ENCODE measurements at places on chromosomes 1 and 21.

DNA sequence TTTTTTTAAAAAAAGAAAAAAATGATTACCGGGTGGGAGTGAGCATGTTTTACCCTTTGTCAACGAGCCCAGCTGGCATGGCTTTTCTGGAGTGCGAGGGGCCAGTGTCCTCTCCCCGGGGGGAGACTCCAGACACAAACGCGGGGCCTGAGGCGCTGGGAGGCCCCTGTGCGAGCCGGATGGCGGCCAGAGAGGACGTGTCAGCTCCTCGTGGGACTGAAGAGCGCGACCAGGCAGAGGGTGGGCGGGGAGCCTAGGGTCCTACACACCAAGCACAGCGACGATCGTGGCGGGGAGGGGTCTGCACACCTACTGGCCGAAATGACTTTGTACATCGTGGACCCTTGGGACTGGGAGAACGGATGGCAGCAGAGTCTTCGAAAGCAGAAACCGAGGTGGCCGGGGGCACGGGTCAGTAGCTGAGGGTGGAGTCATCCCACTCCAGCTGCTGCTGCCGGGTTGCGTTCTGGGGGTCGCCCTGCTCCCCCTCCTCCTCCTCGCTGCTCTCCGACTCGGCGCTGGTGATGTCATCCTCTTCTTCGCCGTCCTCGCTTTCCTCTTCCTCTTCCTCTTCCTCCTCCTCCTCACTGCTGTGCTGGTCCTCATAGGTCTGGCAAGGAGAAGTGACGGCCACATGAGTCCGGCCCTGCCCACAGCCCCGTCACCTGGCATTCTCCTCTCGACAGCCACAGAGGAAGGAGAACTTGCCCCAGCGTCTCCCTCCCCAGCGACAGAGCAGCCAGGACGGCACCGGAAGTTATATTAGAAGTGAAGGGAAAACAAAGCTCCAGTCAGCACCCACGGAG is 78.8 kb downstream of the PIK3CD start:
- DNase-seq: no peak

DNA sequence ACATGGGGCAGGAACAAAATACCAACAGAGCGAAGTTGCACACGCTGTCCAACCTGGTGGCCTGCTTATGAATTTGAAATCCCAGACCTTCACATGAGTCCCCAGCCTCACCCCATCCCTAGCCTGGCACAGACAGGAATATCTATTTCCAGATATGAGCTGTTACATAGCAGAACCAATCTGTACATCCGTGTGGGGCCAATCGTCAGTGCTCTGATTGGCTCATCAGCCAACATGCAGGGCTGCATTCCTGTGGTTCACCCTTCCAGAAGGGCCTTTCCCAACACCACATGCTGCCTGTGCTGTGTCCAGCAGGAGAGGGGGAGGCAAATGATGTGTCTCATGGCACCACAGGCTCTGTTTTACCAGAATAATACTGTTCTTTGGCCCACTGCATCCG is 31.3 kb downstream of the CCN1 start:
- DNase-seq: no peak

GRCh38 chr1:58727364-58727763 is 27.5 kb upstream of the MYSM1 start:
- DNase-seq: no peak

DNA sequence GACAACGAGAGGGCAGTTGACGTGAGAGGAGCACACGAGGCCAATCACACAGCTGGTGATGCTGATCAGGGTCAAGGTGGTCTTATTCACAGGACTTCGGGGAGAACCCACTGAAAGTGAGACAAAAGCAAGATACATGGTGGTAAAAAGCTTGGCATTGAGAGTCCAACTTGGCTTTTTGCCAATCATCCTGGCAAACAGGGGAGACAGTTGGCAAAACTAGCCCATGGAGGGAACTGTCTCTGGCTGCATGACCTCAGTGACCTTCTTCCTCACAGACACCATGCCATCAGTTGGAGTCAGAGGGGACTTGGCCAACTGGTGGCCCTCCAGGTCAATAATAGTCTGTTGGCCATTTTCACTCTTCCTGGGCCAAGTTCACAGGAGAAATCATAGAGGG is 139.9 kb downstream of the ASTN1 start:
- DNase-seq: no peak

DNA sequence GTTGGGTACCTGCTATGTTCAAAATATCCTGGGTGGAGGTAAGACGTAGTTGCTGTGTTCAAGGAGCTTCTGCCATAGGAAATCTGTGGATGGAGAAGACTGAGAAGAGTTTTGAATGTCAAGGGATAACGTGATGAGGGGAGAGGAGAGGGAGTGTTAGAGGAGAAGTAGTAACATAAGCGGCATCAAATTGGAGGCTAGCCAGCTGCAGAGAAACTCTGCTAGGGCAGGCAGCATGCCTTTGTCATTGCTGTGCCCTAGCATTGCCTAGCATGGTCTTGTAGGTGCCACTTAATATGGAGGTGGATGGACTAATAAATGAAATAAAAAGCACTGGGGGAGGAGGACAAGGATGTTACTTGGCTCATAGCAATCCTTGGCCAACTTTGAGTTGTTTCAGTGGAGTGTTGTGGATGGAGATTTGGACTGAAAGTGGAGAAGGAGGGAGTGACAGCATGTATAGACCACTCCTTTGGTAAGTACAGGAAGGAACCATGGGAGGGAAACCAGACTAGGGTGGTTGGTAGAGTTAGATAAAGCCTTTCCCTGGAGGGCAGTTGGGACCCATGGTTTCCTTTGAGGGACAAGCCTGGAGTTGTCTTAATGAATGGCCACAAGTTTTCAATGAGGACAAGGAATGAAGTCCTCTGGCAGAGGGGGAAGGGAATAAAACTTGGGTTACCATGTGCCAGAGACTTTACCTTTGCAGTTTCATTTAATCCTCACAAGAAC is 6.3 kb downstream of the VANGL1 start:
- DNase-seq: no peak

- no peak for DNase-seq
These were observed 249.2 kb upstream of the TPTE start for GRCh38 chr21:10272216-10272615.

DNA sequence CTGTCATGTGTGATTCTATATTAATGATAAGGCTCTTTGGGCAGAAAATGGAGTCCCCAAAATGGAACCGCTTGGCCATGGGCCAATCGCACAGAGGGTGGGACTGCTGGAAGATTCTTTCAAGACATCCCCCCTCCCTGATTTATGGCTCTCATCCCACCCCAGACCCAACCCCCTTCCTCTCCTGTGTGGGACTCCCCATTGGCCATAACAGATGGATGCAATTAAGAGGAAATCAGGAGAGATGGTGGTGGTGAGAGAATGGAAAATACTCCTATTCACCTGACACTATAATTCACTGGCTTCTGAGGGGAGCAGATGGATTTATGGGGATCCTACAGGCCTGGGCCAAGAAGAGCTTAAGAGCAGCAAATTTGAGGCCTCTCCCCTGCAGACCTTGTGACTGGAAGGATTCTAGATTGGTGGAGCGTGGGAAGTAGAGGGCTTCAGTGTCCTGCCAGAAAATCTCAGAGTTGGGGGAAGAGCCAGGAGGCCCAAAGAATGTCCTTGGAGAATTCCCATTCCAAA is 1.7 kb downstream of the IGFN1 start:
- DNase-seq: no peak

- peak; percentile 91 for DNase-seq
These were observed 351.0 kb upstream of the B3GALT2 start for GRCh38 chr1:193537266-193538002.

DNA sequence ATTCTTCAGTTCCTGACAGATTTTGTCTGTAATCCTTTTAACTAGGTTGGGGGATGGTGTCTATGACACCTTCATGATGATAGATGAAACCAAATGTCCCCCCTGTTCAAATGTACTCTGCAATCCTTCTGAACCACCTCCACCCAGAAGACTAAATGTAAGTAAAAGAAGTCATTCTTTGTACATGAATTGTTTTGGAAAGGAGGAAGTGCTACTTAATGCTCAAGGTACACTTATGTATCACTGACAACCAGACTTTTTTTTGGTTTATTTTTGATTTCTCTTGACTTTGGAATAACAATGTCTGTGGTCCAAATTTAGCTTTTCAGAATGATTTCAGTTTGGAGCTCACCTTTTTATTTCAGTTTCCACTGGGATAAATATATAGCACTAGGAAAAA is 2.3 kb downstream of the DYRK3 start:
- no peak for DNase-seq

DNA sequence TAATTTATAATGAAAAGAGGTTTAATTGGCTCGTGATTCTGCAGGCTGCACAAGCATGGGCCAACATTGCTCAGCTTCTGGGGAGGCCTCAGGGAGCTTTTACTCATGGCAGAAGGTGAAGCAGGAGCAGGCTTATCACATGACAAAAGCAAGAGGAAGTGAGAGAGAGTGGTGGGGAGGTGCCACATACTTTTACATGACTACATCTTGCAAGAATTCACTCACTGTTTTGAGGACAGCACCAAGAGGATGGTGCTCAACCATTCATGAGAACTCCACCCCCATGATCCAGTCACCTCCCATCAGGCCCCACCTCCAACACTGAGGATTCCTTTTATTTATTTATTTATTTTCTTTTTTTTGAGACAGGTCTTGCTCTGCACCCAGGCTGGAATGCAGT is 5.5 kb upstream of the PLEKHM2 start:
- DNase-seq: peak; percentile 37

DNA sequence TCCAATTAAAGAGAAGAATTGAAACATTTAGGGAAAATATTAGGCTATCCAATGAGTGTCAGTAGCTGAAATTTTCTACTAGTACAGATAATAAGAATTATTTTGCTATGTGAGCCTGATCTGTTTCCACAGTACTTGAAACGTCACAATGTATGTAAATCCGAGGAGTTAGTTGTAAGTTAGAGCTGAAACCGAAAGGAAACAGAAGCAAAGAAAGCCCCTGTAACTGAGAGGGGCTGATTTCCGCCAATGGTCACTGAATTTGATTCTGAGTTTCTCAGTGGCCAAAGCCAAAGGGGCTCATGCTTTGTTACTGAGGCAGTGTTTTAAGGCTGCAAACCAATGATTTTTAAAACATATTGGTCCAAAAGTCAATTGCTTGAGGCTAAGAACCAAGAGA is 168.3 kb upstream of the DUSP10 start:
- DNase-seq: no peak

DNA sequence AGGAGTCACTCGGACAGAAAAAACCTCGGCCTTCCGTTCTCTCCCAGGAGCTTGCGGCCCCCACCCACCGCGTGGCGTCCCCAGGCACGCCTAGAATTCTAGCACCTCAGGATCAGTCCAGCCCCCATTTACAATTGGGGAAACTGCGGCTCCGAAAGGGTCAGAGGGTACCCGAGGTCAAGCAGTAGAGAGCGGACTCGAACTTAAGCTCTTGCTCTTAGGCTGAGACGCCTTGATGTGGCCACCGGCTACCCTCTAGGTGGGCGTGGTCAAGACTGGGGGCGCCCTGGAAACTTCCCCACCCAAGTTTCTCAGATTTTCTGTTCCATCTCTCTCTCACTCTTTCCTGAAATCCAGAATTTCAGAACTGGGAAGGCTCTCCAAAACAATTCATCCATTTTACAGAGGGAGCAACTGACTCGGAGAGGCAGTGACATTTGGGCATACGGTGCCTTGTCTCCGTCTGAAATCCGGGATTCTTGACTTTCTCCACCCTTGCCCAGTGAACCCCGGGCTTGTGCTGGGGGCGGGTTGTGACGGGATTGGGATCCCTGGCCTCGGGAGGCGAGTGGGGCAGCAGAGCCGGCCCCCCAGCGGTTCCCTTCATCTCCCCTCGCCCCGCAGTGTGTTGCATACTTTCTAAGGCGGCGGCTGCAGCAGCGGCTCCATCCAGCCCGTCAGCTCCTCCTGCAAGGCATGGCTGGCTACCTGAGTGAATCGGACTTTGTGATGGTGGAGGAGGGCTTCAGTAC is 777 bp downstream of the AZIN2 start:
- DNase-seq: no peak

- DNase-seq: no peak
These were observed 323.0 kb upstream of the PLD5 start for GRCh38 chr1:242847390-242847993.

DNA sequence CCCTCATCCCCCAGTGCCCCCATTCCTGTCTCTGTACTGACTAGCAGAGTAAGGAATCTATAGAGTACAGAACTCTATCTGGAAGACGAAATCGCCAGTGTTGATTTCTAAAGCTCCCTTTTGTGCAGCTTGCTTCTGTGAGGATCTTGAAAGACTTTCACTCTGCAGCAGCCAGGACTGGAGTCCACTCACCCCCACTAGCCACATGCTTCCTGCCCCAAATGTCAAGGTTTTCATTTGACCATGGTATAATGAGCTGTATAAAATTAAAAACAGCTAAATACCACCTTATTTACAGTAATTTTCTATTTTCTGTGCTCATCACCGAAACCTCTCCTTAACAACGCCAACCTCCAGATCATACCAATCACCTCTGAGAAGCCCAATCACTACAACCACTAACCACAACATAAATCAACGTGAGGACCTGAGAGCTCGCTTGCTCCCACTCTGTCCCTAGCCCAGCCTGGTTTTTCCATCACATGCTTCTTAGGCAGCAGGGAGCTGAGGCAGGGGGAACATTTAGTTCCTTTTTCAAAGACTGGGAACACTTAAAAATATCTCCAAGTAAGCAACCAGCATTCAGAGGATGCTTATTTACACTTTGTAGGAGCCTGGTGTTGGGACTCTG is 56.1 kb upstream of the IRF2BP2 start:
- no peak for DNase-seq

DNA sequence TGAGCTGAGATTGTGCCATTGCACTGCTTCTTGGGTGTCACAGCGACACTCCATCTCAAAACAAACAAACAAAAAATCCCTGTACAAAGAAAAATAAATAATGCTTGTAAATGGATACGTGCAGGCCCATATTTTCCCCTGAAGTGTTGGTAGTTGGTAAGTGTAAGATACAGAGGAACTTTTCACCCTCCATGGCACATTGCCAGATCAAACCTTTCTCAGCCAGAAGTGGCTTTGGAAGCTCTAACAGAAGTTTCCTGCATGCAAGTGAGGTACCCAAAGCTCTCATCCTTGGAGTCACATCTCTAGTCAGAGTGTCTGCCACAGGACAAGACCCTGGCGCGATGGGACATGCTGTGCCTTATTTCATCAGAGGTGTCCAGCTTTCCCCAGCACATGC is 7.3 kb downstream of the NDUFV3 start:
- no peak for DNase-seq

GRCh38 chr1:98766255-98766654 is 104.7 kb downstream of the SNX7 start:
- no peak for DNase-seq

Measured in activated naive CD4-positive, alpha-beta T cell treated with anti-CD3 and anti-CD28 coated beads for 36 hours (primary cell).